T47D (cell line): ENCODE measurements at places on chromosomes 2 and 18.

DNA sequence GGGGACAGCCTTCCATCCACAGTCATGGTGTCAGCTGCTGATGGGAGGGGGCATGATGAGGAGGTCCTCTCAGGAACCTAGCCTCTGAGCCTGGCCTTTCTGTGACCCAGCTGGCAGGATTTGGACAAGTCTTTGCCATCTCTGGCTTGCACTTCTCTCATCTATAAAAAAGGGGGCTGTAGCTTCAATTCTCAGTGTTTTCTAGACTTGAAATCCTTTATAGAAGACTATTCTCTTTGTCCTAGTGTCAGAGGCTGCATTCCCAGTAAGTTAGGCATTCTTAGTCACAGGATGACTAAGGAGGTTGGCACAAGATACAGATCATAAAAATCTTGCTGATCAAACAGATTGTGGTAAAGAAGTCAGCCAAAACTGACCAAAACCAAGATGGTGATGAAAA, 958.5 kb downstream of the CNTNAP5 start:
- DNase-seq, result no peak

DNA sequence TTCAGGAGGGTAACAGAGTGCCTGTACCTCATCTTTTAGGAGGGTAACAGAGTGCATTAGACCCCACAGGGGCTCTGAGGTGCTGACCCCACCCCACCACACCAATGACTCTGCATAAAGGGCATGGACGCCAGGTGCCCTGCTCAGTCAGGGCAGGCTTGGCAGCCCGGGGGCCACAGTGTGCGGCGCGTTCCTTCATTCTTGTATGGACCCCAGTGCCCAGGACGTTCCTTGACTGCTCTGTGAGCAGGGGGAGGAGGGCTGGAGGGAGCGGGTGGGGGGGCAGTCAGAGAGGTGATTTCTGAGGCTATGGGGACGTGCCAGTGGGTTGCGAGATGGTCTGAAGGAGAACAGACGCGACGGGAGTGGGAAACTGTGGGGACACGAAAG, 168.7 kb upstream of the NCK2 start:
- DNase-seq, result no peak

- no peak for DNase-seq
These were observed 188.2 kb upstream of the XIRP2 start for GRCh38 chr2:166700079-166700478.

DNA sequence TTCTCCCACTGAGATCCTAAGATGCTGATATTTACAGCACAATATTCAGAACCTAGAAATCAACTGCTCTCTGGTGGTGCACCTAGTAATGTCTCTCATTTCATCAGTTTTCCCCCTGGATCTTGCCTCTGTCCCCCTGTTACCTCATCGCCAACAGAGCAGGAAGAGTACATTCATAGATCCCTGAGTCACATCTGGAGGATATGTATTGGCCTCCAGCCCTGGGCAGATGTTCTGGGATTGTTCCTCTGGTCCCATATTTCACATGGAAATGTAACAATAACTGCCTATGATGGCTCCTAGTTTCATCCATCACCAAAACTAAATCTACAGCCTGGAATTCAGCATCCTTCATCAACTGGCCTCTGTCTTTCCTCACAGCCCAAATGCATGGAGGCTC, 278.8 kb upstream of the SLC14A2 start:
- no peak for DNase-seq

GRCh38 chr2:15471606-15472005, 89.5 kb downstream of the NBAS start:
- DNase-seq, result no peak

GRCh38 chr2:39488450-39488849, 51.4 kb upstream of the MAP4K3 start:
- no peak for DNase-seq

- no peak for DNase-seq
These were observed 316.3 kb upstream of the SLC14A2 start for GRCh38 chr18:45298986-45299385.

DNA sequence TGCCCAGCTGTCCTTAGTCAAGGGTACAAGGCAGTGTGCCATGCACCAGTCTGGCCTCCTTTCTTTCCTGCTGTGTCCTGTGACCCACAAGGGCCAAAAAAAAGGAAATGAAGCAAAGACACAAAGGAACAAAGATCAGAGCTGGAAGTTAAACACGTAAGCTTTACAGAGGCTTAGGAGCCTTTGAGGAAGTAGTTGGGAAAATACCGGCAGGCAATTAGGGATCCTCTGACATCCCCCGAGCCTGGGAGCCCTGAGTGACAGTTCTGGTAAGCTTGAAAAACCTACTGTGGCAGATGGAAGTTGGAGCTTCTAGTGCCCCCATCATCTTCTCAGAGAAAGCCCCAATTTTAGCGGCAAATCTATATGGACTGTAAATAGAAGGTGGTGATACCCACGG, 78.5 kb downstream of the SPRED2 start:
- DNase-seq, result no peak

- no peak for DNase-seq
These were observed 282.7 kb upstream of the MAP2 start for GRCh38 chr2:209141142-209141541.

GRCh38 chr2:113214141-113214540, 40.4 kb downstream of the PSD4 start:
- no peak for DNase-seq

GRCh38 chr18:9437021-9437437, 38.3 kb upstream of the RALBP1 start:
- DNase-seq, result no peak

DNA sequence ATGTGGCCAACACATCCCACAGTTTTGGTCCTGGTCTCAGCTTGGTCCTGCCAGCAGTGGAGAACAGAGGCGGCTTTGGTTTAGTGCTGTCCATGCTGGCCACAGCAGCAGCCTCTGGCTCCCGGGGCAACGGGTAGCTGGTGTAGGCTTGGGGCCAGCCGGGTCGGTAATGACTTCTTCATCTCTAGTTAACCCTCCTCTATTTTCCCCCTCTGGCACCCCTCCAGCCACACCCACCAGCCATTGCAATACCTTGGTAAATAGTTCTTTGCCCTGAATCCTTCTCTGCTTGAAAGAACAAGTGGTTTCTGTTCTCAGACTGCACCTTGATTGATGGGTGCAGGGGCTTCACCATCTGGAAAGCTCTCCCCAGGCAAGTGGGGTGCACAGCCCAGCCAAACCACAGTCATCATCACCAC, 31.7 kb upstream of the ZNF396 start:
- DNase-seq, result no peak

DNA sequence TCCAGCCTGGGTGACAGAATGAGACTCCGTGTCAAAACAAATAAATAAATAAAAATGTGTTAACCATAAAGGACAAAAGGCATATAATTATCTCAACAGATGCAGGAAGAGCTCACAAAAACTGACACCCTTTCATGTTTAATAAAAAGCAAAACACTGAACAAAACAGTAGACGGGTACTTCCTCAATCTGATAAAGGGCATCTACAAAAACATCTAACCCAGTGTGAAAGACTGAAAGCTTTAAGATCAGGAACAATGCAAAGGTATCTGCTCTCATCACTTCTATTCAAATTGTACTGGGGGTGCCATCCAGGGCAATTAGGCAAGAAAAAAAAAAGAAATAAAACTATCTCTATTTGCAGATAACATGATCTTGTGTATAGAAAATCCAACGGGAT, 11.7 kb upstream of the NCL start:
- no peak for DNase-seq

- DNase-seq, result no peak
These were observed 309.0 kb upstream of the GULP1 start for GRCh38 chr2:187982668-187983067.

DNA sequence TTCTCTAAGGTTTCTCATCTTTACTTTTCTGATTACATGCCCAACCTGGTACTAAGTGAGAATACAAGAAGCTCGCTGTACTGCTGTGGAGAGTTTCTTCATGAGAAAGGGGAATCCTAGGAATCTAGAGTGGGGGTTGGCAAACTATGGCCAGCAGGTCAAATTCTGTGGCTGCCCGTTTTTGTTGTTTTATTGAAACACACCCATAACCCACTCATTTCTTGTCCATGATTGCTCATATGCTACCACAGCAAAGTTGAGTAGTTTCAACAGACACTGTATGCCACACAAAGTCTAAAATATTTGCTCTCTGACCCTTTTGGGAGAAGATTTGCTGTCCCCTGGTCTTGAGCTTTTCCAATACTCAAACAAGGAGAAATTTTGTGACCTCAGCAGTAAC, 58.8 kb downstream of the C2orf74 start:
- no peak for DNase-seq

- DNase-seq, result no peak
These were observed 6.3 kb downstream of the B3GNT2 start for GRCh38 chr2:62202019-62202722.

DNA sequence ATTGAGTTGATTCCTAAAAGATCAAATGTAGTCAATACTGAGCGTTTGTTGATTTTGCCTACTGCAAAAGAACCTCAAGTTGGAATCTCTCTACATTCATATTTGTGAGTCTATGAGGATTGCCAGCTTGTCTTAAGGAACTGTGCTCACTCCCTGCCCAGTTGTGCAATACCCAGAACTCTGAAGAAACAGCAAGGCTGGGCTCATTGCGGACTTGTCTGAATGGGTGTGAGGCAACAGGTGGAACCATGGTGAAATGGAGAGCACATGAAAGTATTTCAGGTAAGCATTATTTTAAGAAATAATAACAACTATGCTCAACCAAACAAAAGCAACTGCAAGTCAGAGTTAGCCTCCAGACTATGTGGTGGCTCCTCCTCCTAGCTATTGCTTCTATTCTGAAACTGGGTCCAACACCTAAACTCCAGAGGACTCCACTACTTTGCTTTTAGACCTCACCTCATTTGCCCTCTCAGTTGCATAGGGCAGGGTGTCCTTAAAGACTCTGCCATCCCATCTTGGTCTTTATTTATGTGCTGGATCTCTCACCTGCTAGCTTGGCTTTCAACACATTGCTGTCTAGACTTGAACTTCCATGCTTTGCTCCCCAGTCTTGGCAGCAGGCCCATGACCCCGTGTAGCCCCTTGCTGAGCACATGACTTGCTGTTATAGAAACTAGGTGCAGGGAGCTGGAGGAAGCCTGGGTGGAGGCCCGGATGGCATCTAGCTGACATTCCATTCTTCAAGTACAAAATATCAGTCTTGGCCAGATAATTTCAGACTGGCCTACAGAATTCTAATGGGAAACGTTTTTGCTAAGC, 94.8 kb upstream of the ARL5A start:
- no peak for DNase-seq

DNA sequence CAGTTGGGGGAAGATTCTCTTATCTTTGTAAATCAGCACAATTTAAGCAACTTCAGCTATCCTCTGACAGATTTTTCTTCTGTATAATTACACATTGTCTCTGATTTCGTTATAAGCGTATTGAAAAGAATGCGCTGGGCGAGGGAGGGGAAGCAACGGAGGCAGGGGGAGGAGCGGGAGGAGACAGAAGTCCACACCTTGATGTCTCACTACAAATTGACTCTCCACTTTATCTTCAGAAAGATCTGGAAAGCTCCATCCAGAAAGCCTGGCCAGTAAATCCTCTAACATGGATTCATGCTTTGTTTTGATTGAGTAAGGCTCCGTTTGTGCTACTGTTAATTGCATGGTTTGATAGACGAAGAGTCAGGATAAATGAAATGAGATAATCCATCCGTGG, 76.6 kb downstream of the SMIM21 start:
- DNase-seq, result no peak

- DNase-seq, result no peak
These were observed 246.5 kb downstream of the GBX2 start for GRCh38 chr2:235921508-235922191.

DNA sequence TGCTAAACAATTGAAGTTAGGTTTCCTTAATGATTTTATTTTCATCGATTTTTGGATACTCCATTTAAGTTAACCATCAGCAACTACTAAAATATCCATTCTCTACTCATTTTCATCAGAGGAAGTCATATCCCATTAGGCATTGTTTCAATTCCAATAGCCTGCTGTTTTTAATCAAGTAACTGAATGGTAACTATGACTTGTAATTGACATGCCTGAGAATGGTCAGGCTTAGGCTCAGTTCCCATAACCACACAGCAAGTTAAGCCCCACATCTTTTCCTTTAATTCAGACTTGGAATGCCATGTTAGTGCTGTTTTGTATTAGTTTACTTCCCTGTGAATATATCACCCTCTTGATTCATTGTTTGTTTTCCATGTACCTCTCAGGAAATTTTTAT, 398.8 kb downstream of the ARHGAP15 start:
- no peak for DNase-seq

GRCh38 chr2:98346311-98347236, at the start of gene CNGA3:
TSS of gene CNGA3 (plus strand) at chr2:98346456. CDS start at chr2:98369976, 23,520 bp downstream.
- DNase-seq, result no peak

DNA sequence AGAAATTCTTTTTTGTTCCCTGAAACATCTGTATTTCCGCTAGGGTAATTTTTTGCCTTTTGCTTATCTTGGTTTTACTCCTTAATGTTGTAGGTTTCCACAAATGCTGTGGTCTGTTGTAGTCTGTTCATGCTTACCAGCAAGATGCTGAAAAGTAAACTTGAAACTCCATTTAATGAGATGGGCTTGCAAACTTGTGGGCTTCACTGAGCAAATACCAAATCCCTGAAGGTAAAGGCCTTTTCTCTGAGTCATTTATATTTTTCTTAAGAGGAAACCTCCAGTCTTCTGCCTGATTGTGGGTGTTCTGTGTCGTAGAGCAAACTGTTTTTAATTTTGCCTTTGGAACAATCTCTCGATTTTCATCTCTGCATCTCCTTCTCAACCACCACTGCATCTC, 9.3 kb downstream of the SP140 start:
- no peak for DNase-seq

DNA sequence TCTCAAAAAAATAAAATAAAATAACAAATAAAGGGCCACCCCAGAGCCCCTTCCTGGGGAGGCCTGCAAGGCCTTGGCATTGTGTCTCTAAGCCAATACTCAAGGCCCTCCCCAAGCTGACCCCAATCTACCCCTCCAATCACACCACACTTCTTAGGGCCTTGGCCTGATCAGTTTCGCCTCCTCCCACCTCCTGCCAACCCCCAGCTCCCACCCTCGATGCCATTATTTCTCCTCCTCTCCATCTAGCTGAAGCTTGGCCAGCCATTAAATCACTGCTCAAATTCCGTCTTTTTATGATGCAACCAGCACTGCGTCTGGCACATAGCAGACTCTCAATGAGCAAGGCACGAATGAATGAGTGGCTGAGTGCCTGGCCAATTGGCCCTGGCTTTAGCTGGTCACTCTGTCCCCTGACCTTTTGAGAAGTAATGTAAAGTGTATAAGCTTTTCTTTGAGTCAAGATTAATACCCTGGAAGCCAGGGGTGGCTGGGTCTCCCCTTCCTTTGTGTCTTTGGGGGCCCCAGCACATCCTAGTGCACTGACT, 55.9 kb downstream of the SMAD7 start:
- DNase-seq, result no peak

DNA sequence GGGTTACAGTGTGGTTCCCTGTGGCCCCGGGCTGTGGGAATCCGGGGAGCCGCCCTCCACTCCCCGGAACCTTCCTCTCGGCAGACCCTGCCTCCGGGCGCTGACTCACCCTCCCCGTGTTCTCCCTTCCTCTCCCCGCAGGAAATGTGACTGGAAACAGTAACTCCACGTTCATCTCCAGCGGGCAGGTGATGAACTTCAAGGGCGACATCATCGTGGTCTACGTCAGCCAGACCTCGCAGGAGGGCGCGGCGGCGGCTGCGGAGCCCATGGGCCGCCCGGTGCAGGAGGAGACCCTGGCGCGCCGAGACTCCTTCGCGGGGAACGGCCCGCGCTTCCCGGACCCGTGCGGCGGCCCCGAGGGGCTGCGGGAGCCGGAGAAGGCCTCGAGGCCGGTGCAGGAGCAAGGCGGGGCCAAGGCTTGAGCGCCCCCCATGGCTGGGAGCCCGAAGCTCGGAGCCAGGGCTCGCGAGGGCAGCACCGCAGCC, 59.5 kb downstream of the TNFRSF11A start:
- no peak for DNase-seq
